ENCODE measurements at places on chromosomes 13 and 19.
A peak's percentile ranks its signal among the peaks of the same experiment; 100 is the strongest.

- DNase-seq = no peak
Measured at GRCh38 chr13:21243045-21243897, 66.8 kb downstream of the MRPL57 start.

DNA sequence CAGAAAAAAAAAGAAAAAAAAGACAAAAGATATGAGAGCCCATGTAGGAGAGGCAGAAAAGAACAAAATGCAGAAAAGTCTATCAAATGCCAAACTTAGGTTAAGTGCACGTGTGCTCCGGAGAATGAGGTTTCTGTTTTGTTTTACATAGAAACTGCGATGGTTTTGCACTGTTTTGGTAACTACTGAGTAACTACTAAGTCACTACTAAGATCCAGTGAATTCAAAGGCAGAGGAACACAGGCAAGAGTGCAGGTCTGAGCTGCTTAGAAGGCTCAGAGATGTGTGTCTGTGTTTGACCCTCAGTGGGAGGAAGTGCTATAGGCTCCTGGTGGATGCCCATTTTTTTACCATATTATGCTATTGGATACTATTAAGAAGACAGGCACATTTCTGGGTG lies 299.3 kb downstream of the NDFIP2 start:
- no peak for DNase-seq

DNA sequence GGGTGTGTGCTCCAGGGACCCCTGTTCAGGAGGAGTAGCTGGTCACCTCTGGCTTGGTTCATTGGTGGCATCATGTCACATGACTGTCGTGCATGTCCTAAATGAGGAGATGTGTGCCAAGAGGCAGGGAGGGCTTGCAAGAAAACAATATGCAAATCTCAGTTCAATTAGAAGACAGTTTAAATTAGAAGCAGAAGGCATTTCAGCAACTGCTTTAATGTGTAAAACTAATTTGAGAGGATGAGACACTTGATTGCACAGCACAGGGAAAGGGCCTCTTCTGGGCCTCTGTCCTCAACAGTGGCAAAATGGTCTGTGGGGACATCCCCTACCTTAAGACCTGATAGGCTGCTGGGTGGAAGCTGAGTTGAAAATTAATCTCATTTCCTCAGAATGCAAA lies 54.6 kb downstream of the SPATA13 start:
- no peak for DNase-seq

DNA sequence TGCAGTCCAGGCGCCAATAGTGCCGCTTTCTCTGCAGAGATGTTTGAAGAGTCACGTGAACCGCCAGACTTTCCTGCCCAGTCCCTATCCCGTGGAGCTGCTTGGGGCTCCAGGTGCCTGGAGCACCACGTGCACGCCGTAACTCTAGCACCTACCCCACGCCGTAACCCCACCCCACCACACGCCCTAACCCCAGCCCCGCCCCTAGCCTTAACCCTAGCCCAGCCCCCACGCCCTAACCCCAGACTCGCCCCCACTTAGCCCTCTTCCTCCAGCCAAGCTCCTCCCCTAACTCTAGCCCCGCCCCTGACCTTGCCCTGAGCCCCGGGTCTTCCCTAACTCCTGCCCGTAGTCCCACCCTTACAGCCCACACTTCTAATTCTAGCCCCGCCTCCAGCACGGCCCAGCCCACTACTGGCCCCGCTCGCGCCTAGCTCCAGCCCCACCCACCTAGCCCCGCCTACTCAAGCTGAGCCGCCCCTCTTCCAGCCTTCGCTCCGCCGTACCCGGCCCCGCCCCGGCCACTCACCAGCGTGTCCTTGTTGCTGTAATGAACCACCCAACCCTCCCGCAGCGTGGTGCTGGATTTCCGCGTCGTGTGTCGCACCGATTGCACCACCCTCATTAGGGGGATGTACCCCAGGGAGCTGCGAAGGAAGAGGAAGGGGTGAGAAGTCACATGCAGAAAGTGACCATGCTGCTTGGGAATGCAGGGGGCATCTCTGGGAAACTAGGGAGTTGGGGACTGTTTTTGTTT lies 19.5 kb downstream of the PRKD2 start:
- DNase-seq = peak; percentile 96

GRCh38 chr13:33272531-33273124 lies 12.9 kb downstream of the STARD13 start:
- DNase-seq = no peak

DNA sequence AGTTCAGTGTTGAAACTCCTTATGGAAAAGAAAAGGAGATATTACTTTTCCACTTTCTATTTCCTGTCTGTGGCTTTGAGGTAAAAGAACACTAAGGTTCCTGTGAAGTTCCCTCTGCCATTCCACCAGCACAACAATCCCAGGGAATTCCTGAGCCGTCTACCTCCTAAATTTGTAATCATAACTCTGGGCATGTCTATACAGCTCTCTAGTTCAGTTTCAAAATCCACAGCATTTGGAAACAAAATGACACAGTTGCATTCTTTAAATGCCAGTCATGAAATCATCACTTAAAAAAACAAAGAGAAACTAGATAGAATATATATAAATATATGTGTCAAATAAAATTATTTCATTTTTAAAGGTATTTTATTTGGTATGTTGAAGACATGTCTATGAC lies 9.0 kb upstream of the THSD1 start:
- DNase-seq = no peak

DNA sequence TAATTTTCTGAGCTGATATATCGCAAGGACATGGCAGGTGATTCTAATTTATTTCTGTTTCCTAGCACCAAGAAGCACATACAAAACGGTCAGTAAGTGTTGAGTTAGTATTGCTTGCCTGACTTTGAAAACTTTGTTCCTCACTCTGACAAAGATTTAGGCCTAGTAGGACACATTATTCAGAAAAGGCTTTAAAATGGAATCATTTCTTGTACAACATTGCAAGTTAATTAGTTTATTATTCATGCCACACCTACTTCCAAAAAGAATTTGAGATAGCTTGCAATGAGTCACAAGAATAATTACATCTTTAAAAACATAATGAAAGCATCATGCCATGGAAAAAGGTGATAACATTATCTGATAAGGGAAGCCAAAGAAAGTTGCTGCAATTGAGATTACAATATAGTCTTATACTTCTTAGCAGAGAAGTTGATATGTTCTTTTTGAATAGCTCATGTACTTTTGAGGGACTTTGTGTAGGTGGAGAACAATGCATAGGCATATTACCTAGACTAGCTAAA lies 474.2 kb downstream of the KLF5 start:
- DNase-seq = no peak

DNA sequence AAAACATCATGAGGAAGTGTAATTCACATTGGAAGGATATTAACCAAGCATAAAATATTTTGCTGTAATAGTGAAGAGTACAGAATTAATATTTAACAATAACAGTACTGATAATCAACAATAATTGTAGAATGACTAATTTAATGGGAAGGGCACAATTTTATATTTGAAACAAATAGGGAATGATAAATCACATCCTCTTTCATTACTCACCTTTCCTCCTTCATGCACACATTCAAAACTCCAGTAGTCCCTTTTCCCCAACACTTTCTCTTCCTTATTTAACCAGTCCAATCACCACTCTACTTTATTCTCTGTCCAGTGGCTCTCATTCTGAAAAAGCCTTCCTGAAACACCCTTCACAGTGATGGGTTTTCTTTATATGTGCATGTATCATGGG lies 110.8 kb upstream of the POSTN start:
- DNase-seq = no peak

All from cardiac muscle cell (in vitro differentiated cells and primary cell).